ENCODE measurements at places on chromosomes 1 and 21.

GRCh38 chr1:175906370-175906769, 163.0 kb upstream of the TNR start:
- DNase-seq: no peak

DNA sequence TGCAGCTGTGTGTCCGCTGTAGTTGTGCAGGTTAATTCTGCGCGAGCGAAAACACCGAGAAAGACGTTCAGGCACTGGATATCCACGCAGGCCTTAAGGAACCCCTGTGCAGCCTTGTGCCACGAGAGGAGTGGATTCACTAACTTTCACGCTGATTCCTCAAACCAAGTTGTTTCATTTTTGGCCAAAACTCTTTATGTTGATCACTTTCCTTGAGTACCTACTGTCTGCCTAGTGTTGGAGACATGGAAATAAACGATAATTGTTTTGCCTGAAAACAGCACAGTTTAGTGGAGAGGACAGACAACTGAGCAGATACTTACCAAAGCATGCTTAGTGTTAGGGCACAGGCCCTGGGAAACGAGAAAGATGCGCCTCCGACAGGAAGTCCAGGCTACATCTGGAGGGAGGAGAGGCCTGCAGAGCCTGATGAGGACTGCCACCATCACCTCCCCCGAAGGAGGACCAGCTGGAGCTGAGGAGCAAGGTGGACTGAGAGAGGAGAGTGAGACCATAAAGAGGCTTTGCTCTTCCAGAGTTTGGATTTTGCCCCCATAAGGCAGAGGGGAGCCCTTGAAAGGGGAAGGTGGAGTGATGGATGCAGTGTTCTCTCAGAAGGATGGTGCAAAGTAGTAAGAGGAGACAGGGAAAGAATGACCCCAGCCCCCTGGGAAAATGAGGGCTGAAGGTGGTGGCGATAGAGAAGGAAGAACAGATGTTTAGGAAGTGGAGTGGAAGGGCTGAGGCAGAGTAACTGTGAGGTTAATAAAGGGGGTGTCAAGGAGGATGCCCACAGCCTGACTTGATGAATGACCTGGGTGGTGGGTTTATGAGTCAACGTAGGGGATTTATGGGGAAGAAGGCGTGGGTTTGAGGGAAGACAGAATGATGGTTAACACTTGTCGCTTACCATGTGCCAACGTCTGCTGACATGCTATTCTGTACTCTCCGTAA, 956 bp upstream of the SCAF4 start:
- DNase-seq: peak; percentile 29

- DNase-seq: peak; percentile 26
Observed at GRCh38 chr1:22639286-22639685, 2.9 kb downstream of the C1QA start.

DNA sequence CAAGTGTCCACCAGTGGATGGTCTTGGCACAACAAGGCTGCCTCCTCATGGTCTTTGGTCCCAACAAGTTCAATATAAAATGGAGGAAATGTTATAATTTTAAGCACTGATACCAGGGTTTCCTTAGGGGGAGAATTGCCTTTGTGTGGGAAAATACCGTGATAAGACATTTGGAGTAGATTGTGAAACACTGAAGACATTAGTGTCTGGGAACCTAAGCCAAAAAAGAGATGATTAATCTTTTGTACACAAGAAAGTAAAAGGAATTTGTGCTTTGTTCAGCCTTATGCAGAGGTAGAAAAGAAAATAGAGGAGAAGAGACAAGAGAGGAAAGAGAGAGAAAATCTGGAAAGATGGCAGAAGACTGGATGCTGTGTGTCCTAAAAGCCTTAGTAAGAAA, 36.1 kb downstream of the ST6GALNAC3 start:
- DNase-seq: no peak

Data from RPMI7951 (cell line).